ENCODE measurements at places on chromosomes 5 and 9.

- DNase-seq = peak; percentile 20
Measured at GRCh38 chr5:53479590-53480415, 626 bp upstream of the FST start.

GRCh38 chr9:136947028-136947891 lies 2.2 kb downstream of the C8G start:
- DNase-seq = no peak

DNA sequence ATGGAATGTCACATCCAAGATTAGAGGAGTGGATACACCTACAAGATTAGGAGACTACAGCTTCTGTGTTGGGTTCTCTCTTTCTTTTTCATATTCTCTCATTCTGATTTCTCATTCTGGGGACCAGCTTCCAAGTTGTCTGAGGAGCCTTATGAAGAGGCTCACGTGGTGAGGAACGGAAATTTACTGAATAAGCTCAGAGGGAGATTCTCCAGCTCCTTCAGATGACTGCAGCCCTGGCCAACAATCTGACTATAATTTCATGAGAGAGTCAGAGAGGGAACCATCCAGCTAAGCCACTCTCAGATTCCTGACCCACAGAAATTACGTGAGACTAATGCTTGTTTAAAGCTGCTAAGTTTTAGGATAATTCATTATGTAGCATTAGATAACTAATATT lies 27.1 kb upstream of the TENT2 start:
- no peak for DNase-seq

DNA sequence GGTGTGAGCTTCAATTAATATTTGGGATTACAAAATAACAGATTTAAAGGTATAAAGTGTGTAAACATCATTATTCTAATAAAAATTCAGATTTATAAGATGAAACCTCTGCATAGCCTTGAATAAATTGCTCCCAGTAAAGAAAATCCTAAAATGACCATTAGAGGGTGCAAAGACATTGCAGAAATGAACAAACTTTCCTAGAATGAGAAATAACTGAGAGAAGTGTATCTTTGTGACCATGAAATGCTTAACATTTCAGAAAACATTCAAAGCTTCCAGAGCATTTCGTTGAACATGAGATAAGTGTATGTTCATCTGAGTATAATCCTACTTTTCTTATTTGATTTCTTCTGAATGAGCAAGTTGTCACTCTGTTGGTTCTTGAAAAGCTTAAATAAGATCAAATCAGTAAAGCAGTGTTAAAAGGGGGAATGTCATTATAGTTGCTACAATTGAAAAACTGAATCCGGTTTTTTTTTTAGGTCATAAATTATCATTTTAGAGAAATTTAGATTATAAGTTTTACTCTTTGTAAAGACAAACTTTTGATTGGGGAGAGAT lies 24.7 kb upstream of the NUDT12 start:
- no peak for DNase-seq

GRCh38 chr5:119537704-119538103 lies 85.4 kb downstream of the HSD17B4 start:
- no peak for DNase-seq

- no peak for DNase-seq
Measured at GRCh38 chr9:77752554-77752953, 104.4 kb upstream of the GNA14 start.

DNA sequence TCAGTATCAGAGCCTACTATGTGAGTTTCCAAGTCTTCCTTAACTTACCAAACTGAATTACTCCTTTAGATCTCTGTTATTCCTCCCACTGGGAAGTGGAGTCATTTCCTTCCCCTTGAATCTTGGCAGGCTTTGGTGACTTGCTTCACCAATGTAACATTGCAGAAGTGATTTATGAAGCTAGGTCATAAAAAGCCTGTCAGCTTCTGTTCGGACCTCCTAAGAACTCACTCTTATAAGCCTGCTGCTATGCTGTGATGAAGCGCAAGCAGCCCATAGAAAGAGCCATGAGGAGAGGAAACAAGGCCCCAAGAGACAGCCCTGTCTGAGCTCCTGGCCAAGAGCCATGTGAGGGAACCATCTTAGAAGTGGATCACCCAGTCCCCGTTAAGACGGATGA lies 14.2 kb upstream of the FOXB2 start:
- DNase-seq = no peak

DNA sequence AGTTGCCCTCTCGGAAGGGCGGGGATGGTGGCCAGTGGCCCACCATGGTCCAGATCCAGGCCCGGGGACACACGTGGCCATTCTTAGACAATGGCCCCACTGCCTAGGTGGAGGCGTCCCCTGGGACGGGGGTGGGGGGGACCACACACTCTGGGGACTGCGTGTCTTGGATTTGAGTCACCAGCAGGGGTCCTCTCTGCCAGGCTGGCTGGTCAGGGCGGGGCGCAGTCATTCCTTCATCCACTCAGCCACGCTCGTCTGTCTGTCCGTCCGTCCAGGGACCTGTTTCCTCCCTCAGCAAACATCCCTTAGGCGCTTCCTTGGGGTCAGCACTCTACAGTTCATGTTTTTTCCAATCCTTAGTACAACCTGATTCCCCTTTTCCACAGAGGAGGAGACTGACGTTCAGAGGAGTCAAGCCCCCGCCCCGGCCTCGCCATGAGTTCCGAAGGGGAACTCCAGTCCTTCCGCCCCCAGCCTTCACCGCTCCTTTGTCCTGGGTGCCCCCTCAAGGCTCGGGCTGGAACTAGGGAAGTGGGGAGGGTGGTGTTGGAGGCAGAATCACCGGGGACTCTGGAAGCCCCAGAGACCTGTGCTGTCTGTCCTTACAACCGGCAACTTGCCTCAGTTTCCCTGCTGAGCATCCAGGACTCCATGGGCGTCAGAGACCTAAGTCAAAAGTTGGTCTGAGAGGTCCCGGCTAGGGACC lies 276.6 kb upstream of the MVB12B start:
- no peak for DNase-seq

DNA sequence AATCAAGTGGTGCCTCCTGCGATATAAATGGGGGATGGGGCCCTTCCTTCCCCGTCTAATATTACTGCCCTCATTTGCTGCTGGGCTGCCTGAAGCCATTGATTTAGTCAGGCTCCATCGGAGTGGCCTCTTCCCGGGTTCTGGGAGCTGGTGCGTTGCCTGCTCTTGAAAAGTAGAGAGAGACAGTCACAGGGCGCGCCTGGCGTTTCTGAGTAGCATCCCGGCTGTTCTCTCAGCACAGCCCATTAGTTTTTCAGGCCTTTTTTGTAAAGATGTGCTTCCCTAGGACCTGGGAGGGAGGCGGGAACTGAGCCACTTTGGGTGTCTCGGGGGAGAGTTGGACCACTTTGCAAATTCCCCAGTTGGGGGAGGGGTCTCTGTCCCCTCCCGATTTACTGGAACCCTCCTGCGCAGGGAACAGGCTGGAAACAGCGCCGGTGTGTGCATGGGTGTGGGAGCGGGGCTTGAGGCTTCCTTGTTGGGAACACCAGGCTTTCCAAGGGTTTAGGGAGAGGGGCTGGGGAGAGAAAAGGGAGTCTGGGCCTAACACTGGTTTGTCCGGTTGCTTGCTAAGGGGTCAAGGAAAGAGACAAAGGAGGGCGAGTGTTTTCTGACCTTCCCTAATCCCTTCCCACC lies 4.7 kb downstream of the PRDM6 start:
- DNase-seq = no peak

DNA sequence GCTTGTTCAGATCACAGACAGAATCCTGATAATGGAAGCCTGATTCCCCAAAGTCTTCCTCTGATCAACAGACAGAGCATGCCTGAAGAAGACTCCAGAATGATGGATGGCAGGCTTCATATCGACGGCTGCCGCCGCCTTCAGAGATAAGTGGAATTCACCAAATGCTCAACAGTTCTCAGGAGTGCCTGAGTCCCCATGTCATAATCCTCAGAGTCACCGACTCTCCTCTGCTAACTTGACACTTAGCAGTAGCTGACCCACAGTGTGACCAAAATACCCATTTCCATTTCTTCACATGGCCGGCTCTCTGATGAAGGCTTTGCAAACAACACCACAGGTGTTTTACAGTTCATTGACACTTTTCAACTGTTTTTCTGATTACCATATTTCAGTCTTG lies 58.7 kb downstream of the PRDM6 start:
- no peak for DNase-seq

DNA sequence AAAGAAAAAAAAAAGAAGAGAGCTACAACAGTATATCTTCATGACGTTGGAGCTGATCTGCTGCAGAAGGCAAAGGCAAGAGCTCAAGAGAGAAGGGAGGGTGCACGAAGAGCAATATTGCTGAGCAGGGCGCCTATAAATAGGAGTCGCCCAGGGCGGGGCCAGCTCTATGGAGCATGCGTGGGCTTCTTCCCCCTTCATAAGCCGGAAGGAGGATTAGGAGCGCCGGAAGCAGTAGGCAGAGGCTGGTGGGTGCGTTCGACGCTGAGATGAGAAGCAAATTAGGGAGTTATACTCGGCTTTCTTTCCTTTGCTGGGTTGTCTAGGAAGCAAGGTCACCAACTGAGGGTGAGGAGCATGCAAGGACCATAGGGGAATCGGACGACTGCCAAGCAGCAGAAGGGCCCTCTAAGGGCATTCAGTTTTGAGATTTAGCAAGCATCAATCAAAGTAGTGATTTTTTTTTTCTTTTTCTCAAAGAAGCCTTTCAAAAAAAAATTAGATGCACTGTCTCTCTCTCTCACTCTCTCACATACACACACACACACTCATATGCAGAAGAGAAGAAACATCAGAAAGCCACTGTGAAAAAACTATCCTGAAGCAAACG lies 496.7 kb downstream of the ENC1 start:
- no peak for DNase-seq

- no peak for DNase-seq
Measured at GRCh38 chr5:141707510-141707909, 25.5 kb upstream of the ARAP3 start.

- no peak for DNase-seq
Measured at GRCh38 chr5:1156033-1156753, 44.3 kb upstream of the SLC12A7 start.

DNA sequence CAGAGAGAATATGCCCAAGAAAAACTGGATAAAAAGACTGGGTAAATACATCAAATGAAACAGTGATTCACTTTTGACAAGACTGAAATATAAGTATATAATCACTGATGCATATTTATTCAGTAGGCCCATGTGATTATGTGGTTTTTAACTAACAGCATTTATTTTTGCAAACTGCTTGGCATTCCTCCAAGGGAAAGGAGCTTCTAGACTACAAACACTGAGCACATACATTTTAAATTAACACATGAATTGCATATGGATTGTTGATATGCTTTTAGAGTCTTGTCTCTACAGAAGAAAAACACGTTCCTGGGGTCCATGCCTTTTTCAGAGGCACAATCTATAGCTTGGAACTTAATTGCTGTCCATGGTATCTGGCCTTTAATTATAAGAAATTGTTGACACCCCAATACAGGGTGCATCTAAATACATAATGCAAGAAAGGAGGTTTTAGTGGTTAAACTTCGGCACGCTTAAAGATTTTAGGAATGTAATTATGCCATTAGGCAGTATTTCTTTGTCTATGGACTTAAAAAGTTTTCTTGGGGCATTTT lies 6.9 kb upstream of the MEIKIN start:
- DNase-seq = no peak

DNA sequence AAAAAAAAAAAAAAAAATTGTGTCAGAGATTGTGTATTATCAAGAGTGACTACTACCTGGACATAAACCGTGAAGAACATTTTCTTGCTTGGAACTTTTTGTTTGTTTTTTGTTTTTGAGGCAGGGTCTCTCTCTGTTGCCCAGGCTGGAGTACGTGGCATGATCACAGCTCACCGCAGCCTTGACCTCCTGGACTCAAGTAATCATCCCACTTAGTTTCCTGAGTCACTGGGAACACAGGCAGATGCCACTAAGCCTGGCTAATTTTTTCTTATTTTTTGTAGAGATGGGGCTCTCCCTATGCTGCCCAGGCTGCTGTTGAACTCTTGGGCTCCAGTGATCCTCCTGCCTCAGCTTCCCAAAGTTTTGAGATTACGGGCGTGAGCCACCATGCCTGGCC lies 25.8 kb downstream of the DCP2 start:
- no peak for DNase-seq

- no peak for DNase-seq
Measured at GRCh38 chr9:107711542-107711941, 222.0 kb upstream of the KLF4 start.

DNA sequence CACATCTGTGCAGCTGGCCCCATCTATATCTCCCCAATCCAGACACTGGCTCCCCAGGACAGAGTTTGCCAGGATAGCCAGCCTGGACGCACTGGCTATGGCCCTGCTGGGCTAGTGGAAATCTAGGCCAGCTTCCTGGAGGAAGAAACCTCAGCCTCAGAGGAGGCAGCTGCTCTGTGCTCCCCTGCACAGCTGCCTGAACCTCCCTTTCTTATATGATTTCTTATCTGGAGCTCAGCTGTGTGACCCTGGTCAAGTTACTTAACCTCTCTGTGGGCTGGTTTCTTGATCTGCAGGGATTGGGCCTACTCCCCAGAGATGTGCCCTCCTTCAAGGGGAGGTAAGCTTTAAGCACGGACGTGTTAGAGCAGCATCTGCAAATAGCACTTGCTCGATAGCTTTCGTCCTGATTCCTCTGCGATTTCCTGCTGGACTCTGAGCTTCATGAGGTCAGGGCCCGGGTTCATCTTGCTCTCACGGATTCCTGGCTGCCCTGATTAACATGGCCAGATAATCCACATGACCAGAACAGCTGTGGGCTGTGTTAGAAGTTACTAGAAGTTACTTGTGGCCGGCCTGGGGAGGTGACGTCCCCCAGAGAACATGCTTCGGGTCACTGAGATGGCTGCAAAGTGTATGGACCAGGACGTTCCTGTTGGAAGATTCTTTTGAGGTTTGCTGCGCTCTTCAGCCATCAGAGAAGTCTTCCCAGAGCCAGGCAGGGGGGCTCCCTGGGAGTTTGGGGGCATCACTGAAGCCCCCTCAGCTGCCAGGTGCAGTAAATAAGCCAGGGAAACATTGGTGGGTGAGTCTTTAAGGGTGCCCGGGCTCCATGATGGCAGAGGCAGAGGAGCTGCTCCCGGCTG lies 14.5 kb downstream of the C9orf50 start:
- DNase-seq = no peak

DNA sequence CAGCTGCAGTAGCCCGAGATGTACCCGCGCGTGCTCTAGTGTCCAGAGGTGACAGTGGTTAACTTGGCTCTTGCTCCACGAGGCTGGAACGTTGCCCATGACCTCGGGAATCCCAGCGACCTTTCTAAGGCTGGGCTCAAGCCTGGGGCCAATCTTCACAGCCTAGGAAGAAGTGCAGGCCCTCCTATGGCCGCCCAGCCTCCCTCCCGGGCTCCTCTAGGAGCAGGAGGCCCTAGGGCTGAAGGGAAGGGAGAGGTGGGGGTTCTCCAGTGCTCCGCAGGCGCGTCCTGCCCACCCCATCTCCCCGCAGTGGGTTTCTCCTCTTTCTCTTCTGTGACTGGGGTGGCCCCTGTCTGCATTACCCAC lies 13.3 kb downstream of the NR2F1 start:
- DNase-seq = no peak

GRCh38 chr9:123450996-123451395 lies 95.0 kb downstream of the CRB2 start:
- no peak for DNase-seq

All from stimulated activated CD4-positive, alpha-beta T cell treated with anti-CD3 and anti-CD28 coated beads, Interleukin-15, amount 100 ng/mL, for 1 hour (primary cell).